Inflammatory macrophage treated with lipopolysaccharide for 1 hour (primary cell): ENCODE measurements at places on chromosomes 16 and 17.

DNA sequence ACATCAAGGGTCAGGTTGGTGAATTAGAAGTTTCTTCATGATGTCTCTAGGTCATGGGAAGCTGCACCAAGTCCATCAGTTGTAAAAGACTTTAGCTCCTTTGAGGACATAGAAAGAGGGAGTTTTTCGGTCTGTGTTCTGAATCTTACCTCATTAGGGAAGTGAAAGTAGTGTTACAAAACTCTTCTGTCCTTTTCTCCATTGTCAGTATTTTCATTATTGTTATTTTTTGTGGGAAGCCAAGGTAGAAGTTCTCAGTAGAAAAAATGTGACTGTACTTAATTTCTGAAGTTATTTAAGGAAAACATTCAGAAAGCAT lies 24.2 kb downstream of the MAP3K3 start:
- peak; percentile 87 for DNase-seq

DNA sequence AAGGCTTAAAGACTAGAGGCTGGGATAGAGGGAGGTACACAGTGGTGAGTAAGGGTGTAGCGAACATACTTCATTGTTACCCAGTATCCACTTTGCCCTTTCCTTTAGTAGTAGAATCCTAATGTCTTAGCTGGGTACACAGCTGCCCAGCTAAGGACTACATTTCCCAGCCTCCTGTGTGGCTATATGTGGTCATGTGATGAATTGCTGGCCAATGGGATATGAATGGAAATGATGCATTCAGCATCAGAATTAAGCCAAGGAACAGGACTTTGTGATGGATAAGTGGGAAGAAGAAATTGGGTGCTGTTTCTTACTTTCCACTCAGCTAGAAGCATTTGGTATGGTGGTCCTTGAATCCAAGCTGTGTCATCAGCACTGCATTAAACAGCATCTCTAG lies 55.9 kb downstream of the FOXL1 start:
- no peak for DNase-seq

DNA sequence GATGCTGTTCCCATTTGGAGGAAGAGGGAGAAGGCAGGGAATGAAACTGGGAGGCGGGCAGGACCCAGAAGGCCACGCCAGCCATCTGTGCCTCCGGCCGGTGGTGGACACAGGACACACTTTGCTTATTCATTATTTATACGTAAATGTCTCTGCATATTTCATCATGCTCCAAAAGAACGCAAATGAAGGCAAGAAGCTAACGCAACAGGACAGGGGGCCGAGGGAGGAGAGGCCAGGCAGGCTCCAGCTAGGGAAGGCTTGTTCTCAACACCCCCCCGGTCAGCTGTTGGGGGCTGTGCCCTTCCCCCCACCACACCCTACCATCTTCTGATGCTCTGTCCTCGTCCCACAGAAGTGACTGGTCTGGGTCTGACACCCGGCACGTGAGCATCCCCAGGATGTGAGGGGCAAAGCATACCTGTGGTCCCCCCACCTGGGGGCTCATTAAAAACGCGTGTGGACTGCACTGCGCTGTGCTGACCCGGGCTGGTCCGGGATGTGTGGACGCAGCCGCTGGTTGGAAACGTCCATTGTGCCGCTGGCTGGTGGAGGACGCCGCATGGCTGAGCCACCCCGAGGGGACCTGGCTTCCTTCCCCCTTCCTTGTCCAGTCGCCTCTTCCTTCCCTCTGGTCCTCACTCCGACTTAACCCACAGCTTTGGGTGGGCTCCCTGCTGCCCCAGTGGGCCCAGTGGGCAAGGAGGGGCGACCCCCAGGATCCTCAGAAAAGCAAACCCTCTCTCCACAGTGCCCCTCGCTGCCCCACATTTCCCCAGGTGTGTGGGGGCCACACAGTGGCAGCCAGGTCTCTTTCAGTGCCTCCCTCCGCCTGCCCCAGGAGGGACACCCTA lies 46.4 kb upstream of the ENPP7 start:
- no peak for DNase-seq

DNA sequence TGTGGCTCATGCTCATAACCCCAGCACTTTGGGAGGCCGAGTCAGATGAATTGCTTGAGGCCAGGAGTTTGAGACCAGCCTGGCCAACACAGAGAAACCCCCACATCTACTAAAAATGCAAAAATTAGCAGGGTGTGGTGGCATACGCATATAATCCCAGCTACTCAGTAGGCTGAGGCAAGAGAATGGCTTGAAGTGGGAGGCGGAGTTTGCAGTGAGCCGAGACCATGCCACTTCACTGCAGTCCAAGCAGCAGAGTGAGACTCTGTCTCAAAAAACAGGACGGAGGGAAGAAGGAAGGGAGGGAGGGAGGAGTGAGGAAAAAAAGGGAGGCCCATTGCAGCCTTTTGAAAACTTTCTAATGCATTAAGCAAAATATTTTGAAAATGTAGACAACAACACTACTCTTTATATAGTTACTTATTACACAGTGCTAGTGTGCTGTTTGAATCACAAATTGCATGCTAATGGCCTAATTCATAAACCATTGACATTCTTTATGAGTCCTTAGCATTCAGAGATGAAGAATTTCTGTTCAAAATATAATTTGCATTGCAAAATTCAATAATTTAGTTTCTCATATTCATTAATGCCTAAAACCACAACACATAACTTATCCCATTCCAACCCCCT lies 59.4 kb downstream of the TMEM114 start:
- DNase-seq = no peak

GRCh38 chr16:66443269-66443652 lies 16.2 kb downstream of the BEAN1 start:
- no peak for DNase-seq

DNA sequence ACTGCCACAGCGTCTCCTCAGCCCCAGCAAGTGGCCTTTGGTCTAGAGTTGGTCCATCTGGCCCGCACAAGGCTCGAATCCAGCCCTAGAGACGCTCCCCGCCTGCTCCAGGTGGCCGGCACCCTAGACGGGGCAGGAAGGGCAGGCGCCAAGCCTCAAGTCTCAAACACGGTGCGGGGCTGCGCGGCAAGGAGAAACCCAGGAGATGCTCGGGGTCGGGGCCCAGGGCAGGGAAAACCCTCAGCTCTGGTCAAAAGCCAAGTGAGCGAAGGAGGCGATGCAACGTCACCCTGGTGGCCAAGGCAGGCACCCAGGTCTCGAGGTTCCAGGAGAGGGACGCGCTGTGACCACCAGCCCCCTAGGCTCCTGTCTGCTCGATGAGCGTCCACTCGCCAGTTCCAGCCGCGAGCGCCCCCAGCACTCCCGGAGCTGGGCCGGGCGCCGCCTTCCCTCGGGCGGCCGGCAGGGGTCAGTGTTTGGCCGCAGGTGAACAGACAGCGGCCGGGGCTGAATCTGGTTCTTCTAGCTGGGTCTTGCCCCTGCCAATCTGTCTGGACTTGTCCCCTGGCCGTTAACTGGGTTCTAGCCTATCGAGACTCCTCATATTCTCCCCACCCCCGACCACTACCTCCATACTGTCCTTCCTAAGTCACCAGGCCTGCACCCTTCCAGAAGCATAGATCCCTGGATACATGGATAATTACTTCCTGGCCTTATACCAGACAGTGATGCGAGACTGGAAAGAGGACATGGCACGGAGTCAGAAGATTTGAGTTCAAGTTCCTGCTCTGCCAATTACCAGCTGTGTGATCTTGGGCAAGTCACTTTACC lies 44.0 kb downstream of the PRAC1 start:
- peak; percentile 79 for DNase-seq

DNA sequence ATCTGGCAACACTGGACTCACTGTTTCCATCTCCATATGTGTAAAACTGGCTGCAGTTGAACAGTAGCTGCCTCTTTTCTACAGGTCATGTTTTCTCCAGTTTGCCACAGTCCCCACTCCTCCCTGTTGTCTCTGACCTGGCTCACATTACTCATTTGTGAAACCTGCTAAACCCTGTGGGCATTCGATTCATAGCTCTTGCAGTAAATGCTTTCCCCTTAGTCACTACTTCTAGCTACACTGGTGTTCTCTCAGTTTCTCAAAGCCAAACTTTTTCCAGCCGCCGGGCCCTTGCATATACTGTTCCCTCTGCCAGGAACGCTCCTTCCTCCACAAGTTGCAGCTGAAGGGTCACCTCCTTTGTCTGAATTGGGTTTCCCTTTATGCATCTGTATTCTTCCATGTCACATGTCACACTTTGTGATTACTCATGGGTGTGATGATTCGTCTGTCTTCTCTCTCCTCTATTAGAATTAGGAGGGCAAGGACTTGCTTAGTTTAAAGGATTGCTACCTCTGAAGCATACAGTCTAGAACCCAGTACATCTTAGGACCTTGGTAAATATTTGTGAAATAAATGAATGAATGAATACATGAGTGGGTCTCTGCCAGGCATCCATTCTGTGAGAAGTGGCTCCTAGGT lies 15.0 kb upstream of the MT4 start:
- DNase-seq = no peak

DNA sequence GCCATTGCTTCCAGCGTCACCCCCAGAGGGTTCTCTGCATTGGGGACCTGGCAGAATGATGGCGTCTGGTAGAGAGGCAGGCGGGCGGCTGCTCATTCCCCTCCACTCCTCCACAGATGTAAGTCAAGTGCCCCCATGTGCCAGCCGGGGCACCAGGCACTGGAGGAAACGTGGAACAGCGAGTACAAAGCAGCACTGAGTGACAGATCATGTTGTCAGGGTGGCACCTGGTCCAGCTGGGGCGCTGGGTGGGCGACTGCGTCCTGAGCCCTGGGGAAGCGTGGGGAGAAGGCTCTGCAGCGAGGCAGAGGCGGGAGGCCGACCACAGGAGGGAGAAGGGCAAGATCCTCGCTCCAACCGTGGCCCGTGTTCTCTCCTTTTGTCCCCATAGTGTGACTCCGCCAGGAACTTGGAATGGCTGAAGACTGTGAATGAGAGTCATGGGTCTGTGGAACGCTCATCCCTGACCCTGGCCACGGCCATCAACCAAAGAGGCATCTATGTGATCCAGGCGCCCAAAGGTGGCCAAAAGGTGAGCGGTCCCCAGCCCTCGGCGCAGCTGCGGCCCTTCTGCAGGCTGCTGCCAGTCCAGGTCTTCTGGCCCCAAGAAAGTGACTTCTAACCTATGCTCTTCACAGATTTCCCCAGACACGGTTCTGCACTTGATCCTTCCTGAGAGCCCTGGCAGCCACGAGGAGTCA lies 76.7 kb downstream of the RNF213 start:
- DNase-seq = no peak

DNA sequence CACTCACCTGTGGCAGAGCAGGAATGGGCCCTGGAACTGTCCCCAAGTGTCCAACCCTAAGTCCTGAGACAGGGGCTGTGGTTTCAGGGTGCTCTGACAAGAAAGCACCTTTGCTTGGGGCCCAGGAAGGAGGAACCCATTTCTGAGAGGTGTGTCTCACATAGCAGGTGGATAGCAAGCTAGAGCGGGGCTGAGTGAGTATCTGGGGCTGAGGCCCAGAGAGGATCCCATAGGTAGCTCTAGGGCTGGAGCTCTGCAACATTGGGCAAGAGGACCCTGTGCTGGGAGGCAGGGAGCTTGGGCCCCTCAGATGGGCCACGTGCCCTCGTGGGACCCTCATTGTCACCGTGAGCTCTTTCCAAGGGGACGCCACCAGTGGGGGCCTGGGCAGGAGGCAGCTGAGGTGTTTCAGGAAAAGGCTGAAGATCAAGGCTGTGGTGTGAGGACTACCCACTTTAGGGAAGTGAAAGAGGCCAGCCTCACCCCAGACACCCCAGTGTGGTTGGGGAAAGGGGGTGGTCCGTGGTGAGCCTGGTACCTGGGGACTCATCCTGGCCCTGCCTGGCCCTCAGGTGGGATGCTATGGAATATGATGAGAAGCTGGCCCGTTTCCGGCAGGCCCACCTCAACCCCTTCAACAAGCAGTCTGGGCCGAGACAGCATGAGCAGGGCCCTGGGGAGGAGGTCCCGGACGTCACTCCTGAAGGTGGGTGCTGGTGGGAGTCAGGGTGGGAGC lies 5.3 kb downstream of the DEF8 start:
- no peak for DNase-seq

- no peak for DNase-seq
Observed at GRCh38 chr16:86297866-86298757, 212.2 kb upstream of the FOXF1 start.

GRCh38 chr17:77498791-77499698 lies 358.3 kb downstream of the SEC14L1 start:
- no peak for DNase-seq

- DNase-seq = no peak
Observed at GRCh38 chr17:33888455-33888854, 366.6 kb upstream of the CCL2 start.

- no peak for DNase-seq
Observed at GRCh38 chr17:79465011-79465680, 145.7 kb downstream of the RBFOX3 start.

GRCh38 chr16:29903590-29903989 lies 3.3 kb downstream of the ASPHD1 start:
- DNase-seq = no peak

DNA sequence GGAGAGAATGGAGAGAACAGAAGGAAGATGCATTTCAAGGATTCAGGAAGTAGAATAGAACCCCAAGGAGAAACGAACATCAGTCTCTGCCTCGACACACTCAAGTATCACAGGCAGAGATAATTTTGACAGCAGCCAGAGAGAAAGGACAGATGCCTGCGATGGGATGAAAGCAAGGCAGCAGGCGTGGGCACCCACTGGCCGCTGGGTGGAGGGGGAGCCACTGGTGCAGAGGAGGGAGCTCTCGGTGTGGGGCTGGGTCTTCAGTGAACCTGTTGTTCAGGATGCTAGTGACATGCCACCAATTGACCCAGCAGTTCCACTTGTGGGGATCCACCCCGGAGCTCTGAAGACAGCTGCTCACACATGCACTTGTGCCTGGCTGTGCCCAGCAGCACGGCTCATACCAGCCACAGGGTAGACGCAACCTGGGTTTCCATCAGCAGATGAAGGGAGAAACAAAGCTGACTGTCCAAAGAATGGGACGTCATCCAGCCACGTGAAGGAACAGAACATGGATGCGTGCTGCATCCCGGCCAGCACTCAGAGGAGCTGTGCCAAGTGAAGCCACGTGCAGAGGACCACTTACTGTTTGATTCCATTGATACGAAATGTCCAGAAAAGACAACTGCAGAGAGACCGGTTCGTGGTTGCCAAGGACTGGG lies 127.0 kb downstream of the BANP start:
- DNase-seq = no peak

GRCh38 chr16:83159049-83159448 lies 532.3 kb downstream of the CDH13 start:
- no peak for DNase-seq

DNA sequence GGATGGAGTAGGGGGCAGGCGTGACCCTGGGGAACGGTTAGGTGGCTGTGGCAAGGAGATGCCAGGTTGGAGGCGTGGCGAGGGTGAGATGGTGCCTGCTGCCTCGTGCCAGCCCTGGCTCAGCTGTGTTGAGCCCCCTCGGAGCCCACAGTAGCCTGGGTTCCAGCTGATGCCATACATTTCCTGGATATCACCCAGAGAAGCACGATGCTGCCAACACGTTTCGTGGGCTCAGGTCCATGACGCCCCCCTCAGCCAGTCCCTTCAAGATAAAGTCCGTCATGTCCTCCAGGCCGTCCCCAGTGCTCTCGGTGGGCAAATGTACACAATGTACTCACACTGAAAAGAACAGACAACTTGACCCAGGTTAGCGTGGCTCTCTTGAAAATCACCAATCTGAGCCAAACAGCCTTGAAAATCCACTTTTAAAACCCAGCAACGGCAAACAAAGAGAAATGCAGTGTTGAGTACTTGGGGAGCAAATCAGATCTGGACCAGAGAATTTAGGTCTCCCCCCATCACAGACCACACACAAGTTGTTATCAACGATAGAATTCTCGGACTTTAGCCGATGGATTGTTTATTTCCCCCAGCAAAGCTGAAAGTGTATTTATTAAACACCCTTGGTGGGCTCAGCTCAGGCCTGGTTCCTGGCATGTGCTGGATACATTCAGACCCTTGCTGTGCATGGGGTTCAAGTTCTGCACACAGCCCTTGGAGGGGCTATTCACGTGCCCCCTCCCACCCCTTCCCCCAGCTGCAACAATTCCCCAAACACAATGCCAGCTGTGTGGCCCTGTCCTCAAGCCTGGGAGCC lies 102.8 kb upstream of the PLCG2 start:
- DNase-seq = no peak
